ENCODE measurements at places on chromosomes 5 and 9. TPM values are rescaled to one million over a fixed set of nuclear protein-coding genes. Genes with fewer than 3 reads are reported as not detected.
A peak's percentile ranks its signal among the peaks of the same experiment; 100 is the strongest.

Gene CDH12
- not detected for polyA plus RNA-seq

Gene PCDHB5
- polyA plus RNA-seq, result not detected

Gene HAPLN1
- 0.32 TPM for polyA plus RNA-seq

Gene STPG3
- polyA plus RNA-seq, result not detected

- H3K36me3 ChIP-seq, result no peaks in the 10 kb centered on the region
- DNase-seq, result no peak
- H3K4me1 ChIP-seq, result peaks cover 22% of the 10 kb centered on the region
- H3K27me3 ChIP-seq, result no peaks in the 10 kb centered on the region
- no peak overlapping the region for H3K27ac ChIP-seq
These were observed 177.2 kb downstream of the GNAQ start for GRCh38 chr9:77854258-77854915.

DNA sequence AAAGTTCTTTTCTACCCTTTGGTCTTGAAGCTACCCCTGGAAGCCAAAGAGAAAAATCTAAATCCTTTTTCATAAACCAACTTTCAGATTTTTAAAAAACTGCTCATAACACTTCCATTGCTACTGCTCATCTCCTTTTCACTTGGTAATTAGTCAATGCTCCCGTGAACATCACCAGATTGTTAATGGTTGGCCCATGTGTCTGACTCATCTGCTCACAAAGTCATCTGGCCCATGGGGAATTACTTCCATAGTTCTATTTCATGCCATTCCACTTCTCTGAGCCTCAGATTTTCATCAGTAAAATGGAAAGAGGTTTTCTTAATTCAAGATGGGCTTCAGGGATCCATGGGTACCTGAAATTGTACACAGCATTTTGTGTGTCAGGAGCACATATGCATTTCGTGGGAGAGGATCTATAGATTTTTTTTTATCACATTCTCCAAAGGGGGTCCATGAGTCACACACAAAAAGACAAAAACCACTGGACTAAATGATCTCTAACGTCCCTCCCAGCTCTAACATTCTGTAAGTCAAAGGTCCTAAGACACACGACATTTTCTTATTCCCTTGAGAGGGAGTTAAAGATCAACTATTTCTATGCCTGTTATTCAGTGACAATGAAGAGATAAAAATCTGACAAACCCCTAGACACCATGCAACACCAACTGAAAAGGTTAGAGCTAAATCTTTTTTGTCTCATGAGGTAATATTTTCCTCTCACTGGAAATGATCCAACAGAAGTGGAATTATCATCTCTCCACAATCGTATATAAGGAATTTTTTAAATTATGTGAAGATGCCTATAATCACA lies 75.4 kb downstream of the TEX10 start:
- no peaks in the 10 kb centered on the region for H3K27me3 ChIP-seq
- no peak overlapping the region for H3K4me3 ChIP-seq
- no peaks in the 10 kb centered on the region for H3K4me1 ChIP-seq
- DNase-seq, result no peak
- H3K36me3 ChIP-seq, result peaks cover 10% of the 10 kb centered on the region

DNA sequence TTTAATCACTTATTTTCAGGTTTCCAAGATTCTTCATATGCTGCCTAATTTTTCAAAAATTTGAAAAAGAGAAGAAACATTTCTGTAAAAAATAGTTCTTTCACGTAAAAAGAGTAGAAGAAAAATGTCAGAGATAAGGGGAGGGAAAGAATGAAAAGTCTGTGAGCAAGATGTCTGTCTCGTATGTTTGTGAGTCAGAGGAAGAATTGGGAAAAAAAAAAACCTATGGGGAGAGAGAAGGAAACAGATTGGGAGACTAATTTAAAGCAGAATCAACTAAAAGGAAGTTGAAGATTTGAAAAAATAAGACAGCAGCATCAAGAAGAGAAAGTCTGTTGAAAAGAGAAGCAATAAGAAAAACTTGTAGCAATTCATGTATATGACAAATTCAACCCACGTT lies 456.3 kb downstream of the HINT1 start:
- no peak for DNase-seq
- H3K4me3 ChIP-seq, result no peak overlapping the region
- no peaks in the 10 kb centered on the region for H3K4me1 ChIP-seq
- no peaks in the 10 kb centered on the region for H3K27me3 ChIP-seq
- H3K27ac ChIP-seq, result no peak overlapping the region

- H3K27me3 ChIP-seq, result no peaks in the 10 kb centered on the region
- no peaks in the 10 kb centered on the region for H3K36me3 ChIP-seq
- DNase-seq, result no peak
- no peak overlapping the region for H3K4me3 ChIP-seq
- no peaks in the 10 kb centered on the region for H3K4me1 ChIP-seq
These were observed 9.1 kb downstream of the SPATA31E1 start for GRCh38 chr9:87891754-87892153.

DNA sequence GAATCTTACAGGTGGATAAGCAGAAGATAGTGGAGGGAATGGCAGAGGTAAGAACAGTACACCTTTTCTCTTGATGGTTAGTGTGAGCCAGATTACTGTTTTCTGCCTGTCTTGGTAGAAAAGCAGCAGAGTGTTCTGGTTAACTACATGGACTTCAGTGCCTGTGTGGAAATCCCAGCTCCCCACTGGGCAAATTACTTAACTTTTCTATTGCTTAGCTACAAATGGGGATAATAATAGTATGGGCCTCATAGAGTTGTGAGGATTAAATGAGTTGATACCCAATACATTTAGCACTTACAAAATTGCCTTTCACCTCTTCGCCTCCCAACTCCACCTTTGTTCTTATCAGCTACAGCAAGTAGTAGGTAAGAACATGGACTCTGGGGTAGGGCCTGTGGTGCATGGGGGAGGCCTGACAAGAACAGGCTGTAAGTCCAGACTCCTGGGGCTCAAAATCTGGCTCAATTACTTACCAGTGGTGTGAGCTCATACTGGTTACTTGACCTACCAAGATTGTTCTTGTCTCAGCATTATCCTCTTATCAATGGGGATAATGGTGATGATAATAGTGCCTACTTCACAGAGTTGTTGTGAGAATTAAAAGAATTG lies 125.1 kb downstream of the LIFR start:
- no peaks in the 10 kb centered on the region for H3K27me3 ChIP-seq
- DNase-seq, result no peak
- H3K27ac ChIP-seq, result no peak overlapping the region
- H3K4me1 ChIP-seq, result peaks cover 27% of the 10 kb centered on the region
- no peak overlapping the region for H3K4me3 ChIP-seq

- H3K27me3 ChIP-seq, result no peaks in the 10 kb centered on the region
- H3K4me1 ChIP-seq, result no peaks in the 10 kb centered on the region
- no peak overlapping the region for H3K4me3 ChIP-seq
- no peak for DNase-seq
- no peak overlapping the region for H3K27ac ChIP-seq
- no peaks in the 10 kb centered on the region for H3K36me3 ChIP-seq
These were observed 21.0 kb upstream of the CDKN2B start for GRCh38 chr9:22030101-22030598.

DNA sequence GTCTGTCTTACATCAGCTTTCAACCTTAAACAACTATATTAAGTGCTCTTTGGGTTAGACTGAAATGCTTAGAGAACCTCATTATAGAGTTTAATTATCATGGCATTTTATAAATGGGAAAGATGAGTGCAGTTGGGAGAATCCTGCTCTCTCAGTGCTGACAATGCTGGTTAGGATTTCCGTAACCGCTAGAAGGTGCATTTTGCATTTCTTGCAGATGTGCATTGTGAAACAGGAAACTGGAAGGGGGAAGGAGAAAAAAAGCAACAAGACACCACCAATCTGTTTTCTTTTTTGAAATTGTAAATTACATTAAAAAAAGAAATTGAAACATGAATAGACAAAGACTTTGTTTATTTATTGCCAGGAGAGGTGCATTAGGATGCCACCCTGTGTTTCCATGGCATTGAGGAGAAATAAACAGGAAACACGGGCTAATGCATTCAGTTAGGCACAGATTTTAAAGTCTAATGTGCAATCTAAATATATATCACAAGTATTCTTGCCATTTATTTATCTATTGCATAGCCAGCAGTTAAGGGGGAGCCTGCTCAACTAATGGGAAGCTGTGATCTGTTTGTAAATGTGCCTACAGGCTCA lies 478.9 kb downstream of the PSAT1 start:
- DNase-seq, result no peak
- H3K27me3 ChIP-seq, result no peaks in the 10 kb centered on the region
- H3K27ac ChIP-seq, result no peak overlapping the region
- H3K4me1 ChIP-seq, result no peaks in the 10 kb centered on the region
- H3K4me3 ChIP-seq, result no peak overlapping the region

DNA sequence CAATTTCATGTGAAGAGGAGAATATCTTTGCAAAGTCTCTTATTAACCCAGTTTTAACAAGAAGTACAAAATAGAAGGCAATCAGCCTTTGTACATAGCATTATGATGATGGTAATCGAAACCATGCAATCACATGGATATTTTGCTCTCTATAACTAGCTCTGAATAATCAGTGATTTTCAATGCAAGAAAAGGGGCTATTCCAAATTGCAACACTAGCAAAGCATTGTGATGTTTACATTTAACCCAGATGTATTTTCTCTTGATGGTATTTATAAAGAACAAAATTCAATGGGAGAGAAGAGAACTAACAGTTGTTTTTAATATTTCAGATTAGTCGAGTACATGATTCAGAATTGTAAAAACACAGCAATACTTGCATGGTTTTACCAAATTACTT lies 437.5 kb upstream of the DMAC1 start:
- no peaks in the 10 kb centered on the region for H3K36me3 ChIP-seq
- no peak overlapping the region for H3K4me3 ChIP-seq
- no peaks in the 10 kb centered on the region for H3K27me3 ChIP-seq
- H3K27ac ChIP-seq, result no peak overlapping the region

- no peak for DNase-seq
- no peak overlapping the region for H3K4me3 ChIP-seq
- H3K4me1 ChIP-seq, result no peaks in the 10 kb centered on the region
- no peak overlapping the region for H3K27ac ChIP-seq
These were observed 39.0 kb downstream of the FAM240B start for GRCh38 chr9:38680837-38681445.

GRCh38 chr5:150144246-150144801 lies 11.3 kb downstream of the PDGFRB start:
- peak; percentile 82 for DNase-seq
- H3K27ac ChIP-seq, result peak overlapping the region; percentile 84
- H3K36me3 ChIP-seq, result no peaks in the 10 kb centered on the region
- no peaks in the 10 kb centered on the region for H3K27me3 ChIP-seq
- no peaks in the 10 kb centered on the region for H3K4me1 ChIP-seq

DNA sequence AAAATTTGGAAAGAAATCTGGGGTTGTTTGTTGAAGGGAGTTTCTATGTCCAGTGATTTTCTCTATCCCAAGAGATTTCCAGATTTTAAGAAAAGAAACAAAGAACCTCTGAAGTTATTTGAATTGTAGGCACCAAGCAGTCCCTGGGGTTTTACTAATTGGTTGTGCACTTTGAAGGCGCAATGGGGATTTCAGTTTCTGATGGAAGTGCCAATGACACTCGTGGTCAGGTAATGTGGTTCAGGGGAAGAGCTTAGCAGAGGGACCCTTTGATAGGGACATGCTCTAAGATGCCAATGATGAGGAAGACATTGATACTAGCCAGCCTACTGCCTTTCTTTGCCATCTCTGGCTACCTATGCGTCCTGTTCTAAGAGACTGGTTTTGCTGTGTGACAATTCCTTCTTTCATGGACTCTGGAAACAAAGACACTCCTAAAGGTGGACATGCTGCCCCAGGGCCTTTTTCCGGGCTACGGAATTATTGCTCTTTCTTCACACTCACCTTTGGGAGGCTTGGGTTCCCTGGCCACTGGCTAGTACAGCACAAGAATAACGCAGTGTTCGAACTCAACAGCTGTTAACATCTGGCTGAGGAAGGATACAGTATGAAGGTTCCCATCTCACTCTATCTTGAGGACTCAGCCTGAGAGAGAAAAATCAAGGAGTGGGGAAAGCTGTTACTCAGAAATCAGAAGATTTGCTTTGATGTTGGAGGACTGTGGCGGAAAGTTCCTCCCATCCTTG lies 6.9 kb upstream of the TRAF1 start:
- no peaks in the 10 kb centered on the region for H3K36me3 ChIP-seq
- peaks cover 33% of the 10 kb centered on the region for H3K4me1 ChIP-seq
- peak overlapping the region; percentile 91 for H3K27ac ChIP-seq
- DNase-seq, result no peak

DNA sequence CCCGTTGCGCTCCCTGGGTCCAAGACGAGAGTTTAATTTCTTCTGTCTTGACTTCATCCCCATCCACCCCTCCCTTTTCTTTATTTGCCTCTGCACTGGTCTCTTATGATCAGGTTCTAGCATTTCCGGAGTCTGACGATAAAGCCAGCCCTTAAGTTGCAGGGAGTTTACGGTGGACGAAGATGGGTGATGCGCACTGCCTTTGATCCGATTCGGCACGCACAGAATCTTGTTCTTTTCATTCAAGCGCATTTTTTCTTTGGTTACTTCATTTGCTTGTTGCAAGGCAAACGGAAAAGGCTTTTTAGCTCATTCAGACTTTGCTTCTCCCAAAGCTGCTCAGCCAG lies 488 bp upstream of the MCTP1 start:
- DNase-seq, result no peak
- peak overlapping the region; percentile 48 for H3K4me3 ChIP-seq
- H3K27me3 ChIP-seq, result peaks cover 78% of the 10 kb centered on the region
- peaks cover 25% of the 10 kb centered on the region for H3K4me1 ChIP-seq

GRCh38 chr5:7653046-7653445 lies 197.9 kb downstream of the CFAP90 start:
- no peaks in the 10 kb centered on the region for H3K4me1 ChIP-seq
- DNase-seq, result no peak
- no peak overlapping the region for H3K4me3 ChIP-seq
- H3K36me3 ChIP-seq, result no peaks in the 10 kb centered on the region

GRCh38 chr5:9479361-9479760 lies 66.5 kb downstream of the SEMA5A start:
- H3K4me1 ChIP-seq, result no peaks in the 10 kb centered on the region
- H3K27ac ChIP-seq, result no peak overlapping the region
- H3K36me3 ChIP-seq, result no peaks in the 10 kb centered on the region
- no peaks in the 10 kb centered on the region for H3K27me3 ChIP-seq
- no peak overlapping the region for H3K4me3 ChIP-seq

Measured in sigmoid colon (tissue), 7 donors.